ENCODE measurements at places on chromosomes 6 and 20. TPM values are rescaled to one million over a fixed set of nuclear protein-coding genes. Genes with fewer than 3 reads are reported as not detected.

Gene TRAM2
- 10.1 TPM for total RNA-seq

Gene DOK5
- total RNA-seq, result not detected

Gene CST4
- not detected for total RNA-seq

Gene GPR6
- not detected for total RNA-seq

Gene MED20
- total RNA-seq, result 27.6 TPM

Gene CALHM5
- total RNA-seq, result not detected

Gene BEND3
- total RNA-seq, result 2.8 TPM

Gene TXLNB
- total RNA-seq, result not detected

Gene EFCAB8
- not detected for total RNA-seq

DNA sequence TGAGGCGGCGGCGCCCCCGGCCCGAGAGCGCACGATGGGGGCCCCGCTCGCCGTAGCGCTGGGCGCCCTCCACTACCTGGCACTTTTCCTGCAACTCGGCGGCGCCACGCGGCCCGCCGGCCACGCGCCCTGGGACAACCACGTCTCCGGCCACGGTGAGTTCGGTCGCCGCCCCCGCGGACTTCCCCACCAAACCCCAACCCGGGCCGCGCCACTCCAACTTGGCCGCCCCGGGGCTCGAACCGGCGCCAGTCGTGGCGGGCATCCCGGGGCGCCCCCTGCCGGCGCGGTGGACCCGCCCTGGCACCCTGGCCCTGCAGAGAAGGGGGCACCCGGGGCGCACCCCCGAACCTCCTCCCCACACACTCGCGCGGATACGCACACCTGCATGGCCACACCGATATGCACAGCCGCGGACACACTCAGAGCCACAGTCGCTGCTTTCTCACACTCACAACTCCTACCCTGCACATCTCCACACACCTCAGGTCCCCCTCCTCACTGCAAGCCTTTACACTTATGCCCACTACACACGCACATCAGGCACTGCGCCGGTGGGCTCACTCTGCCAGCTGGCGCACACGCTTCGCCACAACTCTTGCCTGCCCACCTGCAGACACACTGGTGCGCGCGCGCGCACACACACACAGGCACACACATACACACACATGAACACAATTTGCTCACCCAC, 535 bp downstream of the VSTM2L start:
- H3K36me3 ChIP-seq, result peaks cover 11% of the 10 kb centered on the region
- no peak for DNase-seq
- H3K27me3 ChIP-seq, result no peaks in the 10 kb centered on the region
- H3K4me3 ChIP-seq, result peak overlapping the region; percentile 86
- H3K4me1 ChIP-seq, result peaks cover 48% of the 10 kb centered on the region
- H3K27ac ChIP-seq, result no peak overlapping the region

GRCh38 chr6:35640017-35640664, 48.6 kb downstream of the FKBP5 start:
- H3K36me3 ChIP-seq, result peaks cover 100% of the 10 kb centered on the region
- no peak for DNase-seq
- no peaks in the 10 kb centered on the region for H3K27me3 ChIP-seq

- H3K36me3 ChIP-seq, result no peaks in the 10 kb centered on the region
- no peaks in the 10 kb centered on the region for H3K27me3 ChIP-seq
- peaks cover 17% of the 10 kb centered on the region for H3K4me1 ChIP-seq
These were observed 107.2 kb upstream of the BTBD3 start for GRCh38 chr20:11810311-11811083.

- H3K36me3 ChIP-seq, result no peaks in the 10 kb centered on the region
- H3K4me3 ChIP-seq, result no peak overlapping the region
- peaks cover 74% of the 10 kb centered on the region for H3K27me3 ChIP-seq
These were observed 49.6 kb upstream of the RNF146 start for GRCh38 chr6:127216810-127217789.

DNA sequence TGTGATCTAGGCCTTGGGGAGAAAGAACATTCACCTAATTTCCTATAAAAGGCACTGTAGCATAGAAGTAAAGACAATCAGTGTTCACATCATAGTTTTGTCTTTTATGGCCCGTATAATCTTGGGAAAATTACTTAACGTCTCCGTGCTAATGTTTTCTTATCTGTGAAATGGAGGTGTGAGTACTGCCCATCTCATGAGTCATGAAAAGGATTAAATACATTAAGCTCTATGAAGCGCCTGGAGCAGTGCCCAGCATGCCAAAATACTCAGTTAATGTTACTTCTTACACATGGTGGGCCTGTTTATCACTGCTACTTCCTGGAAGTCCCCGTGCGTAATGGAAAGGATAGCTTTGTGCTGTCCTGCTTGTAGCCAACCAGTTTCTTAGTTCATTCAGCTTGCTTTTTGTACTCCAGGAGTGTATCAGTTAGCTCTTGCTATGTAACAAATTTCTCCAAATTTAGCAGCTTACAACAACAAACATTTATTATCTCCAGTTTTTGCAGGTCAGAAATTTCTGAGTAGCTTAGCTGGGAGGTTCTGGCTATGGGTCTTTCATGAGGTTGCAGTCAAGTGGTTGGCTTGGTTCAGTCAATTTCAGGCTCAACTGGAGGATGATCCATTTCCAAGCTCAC, 103.6 kb upstream of the BMP2 start:
- peaks cover 28% of the 10 kb centered on the region for H3K4me1 ChIP-seq
- no peak overlapping the region for H3K4me3 ChIP-seq
- H3K27ac ChIP-seq, result peak overlapping the region; percentile 64
- H3K36me3 ChIP-seq, result no peaks in the 10 kb centered on the region

GRCh38 chr20:11569163-11569562, 348.5 kb upstream of the BTBD3 start:
- no peak for DNase-seq
- no peaks in the 10 kb centered on the region for H3K36me3 ChIP-seq
- H3K4me3 ChIP-seq, result no peak overlapping the region
- H3K4me1 ChIP-seq, result no peaks in the 10 kb centered on the region
- H3K27me3 ChIP-seq, result peaks cover 42% of the 10 kb centered on the region

GRCh38 chr6:112408522-112408921, 61.4 kb downstream of the RFPL4B start:
- no peaks in the 10 kb centered on the region for H3K36me3 ChIP-seq
- no peak overlapping the region for H3K27ac ChIP-seq
- no peak overlapping the region for H3K4me3 ChIP-seq
- H3K4me1 ChIP-seq, result peaks cover 2% of the 10 kb centered on the region
- DNase-seq, result no peak

- H3K36me3 ChIP-seq, result no peaks in the 10 kb centered on the region
- no peaks in the 10 kb centered on the region for H3K27me3 ChIP-seq
- peak overlapping the region; percentile 68 for H3K27ac ChIP-seq
- H3K4me3 ChIP-seq, result no peak overlapping the region
- H3K4me1 ChIP-seq, result peaks cover 25% of the 10 kb centered on the region
- no peak for DNase-seq
These were observed 98.6 kb upstream of the GPR6 start for GRCh38 chr6:109879521-109879920.

DNA sequence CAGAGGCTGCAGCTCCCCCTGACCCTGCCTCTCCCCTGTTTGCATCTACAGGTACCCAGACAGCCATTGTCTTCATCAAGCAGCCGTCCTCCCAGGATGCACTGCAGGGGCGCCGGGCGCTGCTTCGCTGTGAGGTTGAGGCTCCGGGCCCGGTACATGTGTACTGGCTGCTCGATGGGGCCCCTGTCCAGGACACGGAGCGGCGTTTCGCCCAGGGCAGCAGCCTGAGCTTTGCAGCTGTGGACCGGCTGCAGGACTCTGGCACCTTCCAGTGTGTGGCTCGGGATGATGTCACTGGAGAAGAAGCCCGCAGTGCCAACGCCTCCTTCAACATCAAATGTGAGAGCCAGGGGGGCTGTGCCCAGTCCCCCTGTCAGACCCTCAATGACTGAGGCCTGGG, 42.1 kb upstream of the SRF start:
- peaks cover 5% of the 10 kb centered on the region for H3K36me3 ChIP-seq
- no peak overlapping the region for H3K27ac ChIP-seq
- H3K4me1 ChIP-seq, result peaks cover 24% of the 10 kb centered on the region
- no peaks in the 10 kb centered on the region for H3K27me3 ChIP-seq

DNA sequence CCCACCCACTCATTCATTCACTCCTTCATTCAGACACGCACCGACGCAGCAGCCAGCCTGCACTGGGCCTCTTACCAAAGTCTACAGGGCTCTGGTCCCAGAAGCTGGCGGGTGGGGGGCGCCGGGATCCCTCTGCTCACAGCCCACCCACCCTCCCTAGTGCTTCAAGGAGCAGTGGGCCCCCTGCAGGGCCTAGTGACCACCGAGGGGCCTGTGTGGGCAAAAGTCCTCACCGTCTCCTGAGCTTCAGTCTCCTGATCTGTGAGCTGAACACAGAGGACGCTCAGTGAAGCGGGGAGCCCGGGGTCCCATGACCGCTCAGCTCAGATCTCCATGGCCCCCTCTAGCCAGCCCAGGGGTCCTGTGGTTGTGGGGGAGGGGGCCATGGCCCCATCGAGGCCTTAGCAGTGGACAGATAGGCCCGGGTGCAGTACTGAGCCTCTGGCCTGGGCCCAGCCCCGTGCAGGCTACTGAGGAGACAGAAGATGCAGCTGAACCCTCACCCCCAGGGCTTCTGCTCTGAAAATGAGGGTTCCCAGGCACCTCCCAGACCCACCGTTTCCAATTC, 33.4 kb upstream of the MRGBP start:
- H3K27me3 ChIP-seq, result no peaks in the 10 kb centered on the region
- DNase-seq, result no peak
- H3K4me1 ChIP-seq, result no peaks in the 10 kb centered on the region
- no peak overlapping the region for H3K27ac ChIP-seq
- no peak overlapping the region for H3K4me3 ChIP-seq
- peaks cover 6% of the 10 kb centered on the region for H3K36me3 ChIP-seq

- no peak for DNase-seq
- no peaks in the 10 kb centered on the region for H3K36me3 ChIP-seq
- peaks cover 6% of the 10 kb centered on the region for H3K4me1 ChIP-seq
- no peak overlapping the region for H3K27ac ChIP-seq
These were observed 19.8 kb downstream of the GCM1 start for GRCh38 chr6:53128842-53129241.

DNA sequence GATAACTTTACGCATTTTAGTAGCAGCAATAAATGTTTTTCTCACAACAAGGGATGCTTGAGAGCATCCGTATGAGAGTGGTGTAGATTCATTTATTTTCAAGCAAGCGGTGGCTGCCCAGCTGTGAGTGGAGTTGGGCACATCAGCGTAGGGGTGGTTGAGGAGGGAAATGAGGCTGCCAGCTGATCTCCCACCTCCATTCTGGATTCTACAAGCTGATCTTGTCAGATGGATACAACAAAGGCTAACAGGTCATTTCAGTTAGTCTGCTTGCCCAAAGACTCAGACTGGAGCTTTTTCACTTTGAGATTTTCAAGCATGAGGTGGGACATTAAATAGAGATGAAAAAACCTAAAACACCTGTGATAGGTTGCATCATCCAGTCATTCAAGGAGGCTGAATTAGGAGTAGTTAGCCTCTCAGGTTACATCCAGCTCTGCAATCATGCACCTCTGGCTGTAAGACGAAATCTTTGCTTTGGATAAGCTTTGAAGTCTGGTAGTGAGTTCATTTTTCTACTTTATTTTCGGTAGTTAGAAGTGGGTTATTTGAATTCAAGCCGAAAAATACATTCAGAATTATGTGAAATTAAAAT, 1.9 kb upstream of the BACH2 start:
- H3K4me3 ChIP-seq, result no peak overlapping the region
- DNase-seq, result no peak
- peaks cover 37% of the 10 kb centered on the region for H3K27me3 ChIP-seq

GRCh38 chr6:38593409-38593808, 46.3 kb downstream of the BTBD9 start:
- peaks cover 5% of the 10 kb centered on the region for H3K4me1 ChIP-seq
- no peak overlapping the region for H3K4me3 ChIP-seq
- H3K27me3 ChIP-seq, result no peaks in the 10 kb centered on the region

GRCh38 chr6:86477500-86478148, 459.7 kb upstream of the HTR1E start:
- no peaks in the 10 kb centered on the region for H3K36me3 ChIP-seq
- H3K27ac ChIP-seq, result no peak overlapping the region
- H3K4me3 ChIP-seq, result no peak overlapping the region

GRCh38 chr6:117840541-117840983, 66.5 kb upstream of the SLC35F1 start:
- H3K4me3 ChIP-seq, result no peak overlapping the region
- DNase-seq, result peak; percentile 82
- no peaks in the 10 kb centered on the region for H3K4me1 ChIP-seq
- H3K36me3 ChIP-seq, result no peaks in the 10 kb centered on the region

- H3K4me3 ChIP-seq, result peak overlapping the region; percentile 89
- H3K27ac ChIP-seq, result peak overlapping the region; percentile 93
- H3K4me1 ChIP-seq, result peaks cover 33% of the 10 kb centered on the region
- H3K27me3 ChIP-seq, result no peaks in the 10 kb centered on the region
- peak; percentile 37 for DNase-seq
These were observed 1.4 kb downstream of the SDC4 start for GRCh38 chr20:45346851-45347250.

DNA sequence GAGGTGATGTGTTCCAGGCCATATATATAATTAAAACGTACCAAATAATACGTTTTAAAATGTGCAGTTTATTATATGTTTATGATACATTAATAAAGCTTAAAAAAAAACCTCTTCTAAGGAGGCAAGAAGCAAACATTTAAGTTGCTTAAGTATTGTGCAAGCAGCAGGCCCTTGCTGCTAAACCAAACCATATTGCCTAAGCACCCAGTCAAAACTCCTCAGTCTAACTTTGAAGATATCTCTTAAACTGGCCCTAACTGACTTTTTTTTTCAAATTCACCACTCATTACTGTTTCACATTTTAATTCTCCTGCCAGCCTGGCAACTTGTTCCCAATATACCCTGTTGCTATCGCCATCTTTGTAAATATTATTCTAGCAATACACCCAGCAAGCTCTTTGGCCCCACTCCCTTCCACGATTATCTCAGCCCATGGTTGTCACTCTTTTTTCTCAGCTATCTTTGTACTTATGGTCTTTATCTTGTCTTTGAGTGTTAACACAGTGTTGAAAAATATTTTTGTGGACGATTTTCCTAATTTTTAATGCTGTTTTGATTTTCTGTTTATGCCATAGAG, 60.9 kb downstream of the C6orf58 start:
- no peak overlapping the region for H3K27ac ChIP-seq
- no peaks in the 10 kb centered on the region for H3K36me3 ChIP-seq
- peaks cover 6% of the 10 kb centered on the region for H3K4me1 ChIP-seq
- H3K4me3 ChIP-seq, result no peak overlapping the region

DNA sequence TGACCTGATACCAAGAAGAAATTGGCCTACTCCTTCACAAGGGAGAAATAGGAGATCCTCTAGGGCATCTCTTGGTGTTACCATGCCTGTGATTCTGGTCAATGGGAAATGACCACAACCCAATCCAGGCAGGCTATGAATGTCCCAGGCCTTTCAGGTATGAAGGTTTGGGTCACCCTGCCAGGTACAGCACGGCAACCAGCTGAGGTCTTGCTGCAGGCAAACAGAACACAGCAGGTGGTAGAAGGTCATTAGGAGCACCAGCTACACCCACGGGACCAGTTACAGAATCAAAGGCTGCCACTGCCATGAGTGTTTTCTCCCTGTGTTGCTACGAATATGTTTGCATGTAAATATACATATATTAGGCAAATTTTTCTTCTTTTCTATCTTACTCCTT, 202.3 kb downstream of the ERMARD start:
- no peak overlapping the region for H3K27ac ChIP-seq
- no peaks in the 10 kb centered on the region for H3K4me1 ChIP-seq
- no peak overlapping the region for H3K4me3 ChIP-seq
- H3K27me3 ChIP-seq, result peaks cover 26% of the 10 kb centered on the region

Measured in MCF 10A (cell line).